CD8-positive, alpha-beta memory T cell (primary cell): ENCODE measurements at places on chromosomes 13 and 19. TPM values are rescaled to one million over a fixed set of nuclear protein-coding genes. Genes with fewer than 3 reads are reported as not detected.
A peak's percentile ranks its signal among the peaks of the same experiment; 100 is the strongest.

Gene SPC24
- total RNA-seq: 37.2 TPM

DNA sequence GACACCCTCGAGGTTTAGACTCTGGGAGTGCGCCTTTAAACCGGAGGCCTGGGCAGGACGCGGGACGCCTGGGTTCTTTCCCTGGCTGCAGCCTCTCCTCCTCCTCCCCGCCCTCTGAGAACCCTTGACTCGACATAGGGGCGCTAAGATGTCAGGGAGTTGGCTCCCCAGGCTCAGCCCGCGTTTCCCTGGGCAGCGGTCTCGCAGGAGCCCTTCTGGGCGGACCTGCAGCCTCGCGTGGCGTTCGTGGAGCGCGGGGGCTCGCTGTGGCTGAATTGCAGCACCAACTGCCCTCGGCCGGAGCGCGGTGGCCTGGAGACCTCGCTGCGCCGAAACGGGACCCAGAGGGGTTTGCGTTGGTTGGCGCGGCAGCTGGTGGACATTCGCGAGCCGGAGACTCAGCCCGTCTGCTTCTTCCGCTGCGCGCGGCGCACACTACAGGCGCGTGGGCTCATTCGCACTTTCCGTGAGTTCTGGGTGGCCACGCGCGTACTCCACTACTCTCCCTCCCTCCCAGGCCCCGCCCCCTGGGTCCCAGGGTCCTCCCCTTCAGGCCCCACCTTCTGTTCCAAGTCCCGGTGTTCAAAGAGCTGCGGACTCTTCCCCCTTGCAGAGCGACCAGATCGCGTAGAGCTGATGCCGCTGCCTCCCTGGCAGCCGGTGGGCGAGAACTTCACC lies 1.3 kb downstream of the ICAM5 start:
- peak; percentile 39 for DNase-seq

GRCh38 chr19:48443731-48444128 lies 2.1 kb upstream of the GRWD1 start:
- no peak for DNase-seq

Gene RNF225
- 0.78 TPM for total RNA-seq

Gene ZBTB7A
- 46.8 TPM for total RNA-seq

Gene FAAP24
- total RNA-seq: 9.4 TPM

GRCh38 chr19:43105496-43105895 lies 23.0 kb upstream of the PSG2 start:
- DNase-seq: no peak

Gene ZNF813
- total RNA-seq: 6.6 TPM
